Substantia nigra (tissue), 51 donors: ENCODE measurements at places on chromosomes 13 and 19.

DNA sequence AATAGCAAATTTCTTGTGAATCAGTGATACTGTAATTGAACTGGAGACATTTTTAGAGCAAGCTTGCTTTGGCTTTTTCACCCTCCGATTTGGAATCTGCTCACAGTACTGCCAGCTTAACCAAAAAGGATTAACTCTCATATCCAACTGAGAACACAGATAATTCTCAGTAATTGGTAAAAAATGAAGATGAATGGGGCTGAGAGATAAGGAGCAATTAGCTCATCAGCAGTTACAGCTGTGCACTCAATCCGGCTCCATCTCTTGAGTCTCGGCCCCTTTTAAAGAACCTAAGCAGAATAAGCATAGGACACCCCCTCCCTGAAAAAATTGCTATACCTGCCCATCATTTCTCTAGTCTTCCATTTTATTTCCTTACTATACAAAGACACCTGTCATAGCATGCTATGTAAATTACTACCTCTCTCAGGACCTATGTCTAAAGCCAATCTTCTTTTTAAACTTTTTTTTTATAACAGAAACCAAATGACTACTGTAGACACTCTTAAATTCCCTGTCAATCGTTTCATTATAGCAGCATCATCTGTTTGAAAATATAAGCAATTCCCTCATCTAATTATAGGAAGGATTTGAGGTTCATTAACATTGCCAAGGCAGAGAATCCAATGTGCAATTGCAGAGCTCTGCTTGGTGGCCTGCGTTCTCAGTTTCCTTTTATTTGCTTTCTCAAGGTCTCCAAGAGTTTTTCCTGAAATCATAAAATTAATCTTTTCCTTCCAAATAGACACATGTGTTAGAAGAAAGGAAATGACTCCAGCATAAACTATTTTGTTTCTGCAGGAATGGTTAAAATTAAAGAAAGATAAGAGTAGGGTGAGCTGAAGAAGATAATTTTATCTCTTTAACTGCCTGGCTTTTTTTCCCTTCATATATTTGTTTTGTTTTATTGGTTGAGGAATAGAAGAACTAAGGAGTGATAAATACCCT lies 242.1 kb downstream of the DACH1 start:
- no peak for DNase-seq

- DNase-seq, result no peak
Measured at GRCh38 chr13:70995338-70995737, 871.7 kb downstream of the DACH1 start.

- DNase-seq, result no peak
Measured at GRCh38 chr13:59673286-59673685, 490.4 kb downstream of the DIAPH3 start.

- no peak for DNase-seq
Measured at GRCh38 chr13:37107456-37107855, 2.0 kb upstream of the CSNK1A1L start.

- no peak for DNase-seq
Measured at GRCh38 chr19:42280815-42281145, 11.7 kb downstream of the CIC start.

DNA sequence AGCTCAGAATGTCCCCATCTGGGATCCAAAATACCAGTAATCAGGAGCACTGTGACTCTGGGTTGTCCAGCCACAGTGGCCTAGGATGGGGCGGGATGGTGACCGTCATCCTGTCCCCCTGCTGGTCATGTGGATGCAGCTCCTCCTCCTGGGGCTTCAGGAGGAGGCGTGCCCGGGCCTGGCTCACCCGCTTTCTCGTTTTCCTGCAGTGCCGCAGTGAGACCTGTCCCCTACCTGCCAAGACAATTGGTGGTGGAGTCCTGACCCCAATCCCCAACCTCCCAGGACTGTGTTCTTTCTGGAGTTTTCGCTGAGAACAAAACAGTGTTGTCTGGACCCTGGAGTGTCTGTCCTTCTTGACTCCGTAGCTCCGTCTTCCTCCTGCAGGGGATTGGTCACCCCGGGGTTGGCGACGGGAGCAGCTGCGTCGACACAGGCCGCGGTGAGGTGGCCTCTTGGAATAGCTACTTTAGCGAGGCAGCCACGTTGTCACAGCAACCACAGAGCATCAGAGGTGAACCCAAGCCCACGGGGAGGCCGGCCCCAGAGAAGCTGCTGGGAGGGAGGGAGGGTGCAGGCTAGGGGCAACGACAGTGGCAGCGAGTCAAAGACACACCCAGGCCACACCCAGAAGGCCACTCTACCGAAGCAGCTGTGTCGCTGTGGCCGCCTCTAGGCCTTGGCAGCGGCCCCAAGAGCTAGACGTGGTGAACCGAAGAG lies 10.2 kb upstream of the EMC10 start:
- DNase-seq, result peak; percentile 13

- DNase-seq, result no peak
Measured at GRCh38 chr13:83622422-83622784, 259.9 kb downstream of the SLITRK1 start.

DNA sequence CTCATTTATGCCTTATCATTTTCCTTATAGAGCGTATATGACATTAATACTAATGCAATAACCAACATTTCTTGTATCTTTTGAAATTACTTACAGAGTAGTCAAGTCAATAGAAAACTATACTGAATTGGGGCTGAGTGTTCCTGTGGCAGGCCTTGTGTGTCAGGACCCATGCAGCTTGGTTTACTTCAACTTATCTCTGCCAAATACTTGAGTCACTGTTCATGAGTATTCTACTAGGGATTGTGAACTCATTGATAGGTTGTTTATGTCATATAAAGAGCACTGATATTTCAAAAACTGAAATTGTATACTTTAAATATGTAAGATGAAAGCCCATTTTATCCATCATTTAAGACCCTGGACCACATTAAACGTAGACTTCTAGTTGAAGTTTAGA lies 688.6 kb upstream of the SLITRK1 start:
- no peak for DNase-seq

GRCh38 chr13:102687520-102687919 lies 7.3 kb downstream of the METTL21C start:
- DNase-seq, result no peak

- DNase-seq, result no peak
Measured at GRCh38 chr13:47976325-47976724, 24.7 kb downstream of the SUCLA2 start.

DNA sequence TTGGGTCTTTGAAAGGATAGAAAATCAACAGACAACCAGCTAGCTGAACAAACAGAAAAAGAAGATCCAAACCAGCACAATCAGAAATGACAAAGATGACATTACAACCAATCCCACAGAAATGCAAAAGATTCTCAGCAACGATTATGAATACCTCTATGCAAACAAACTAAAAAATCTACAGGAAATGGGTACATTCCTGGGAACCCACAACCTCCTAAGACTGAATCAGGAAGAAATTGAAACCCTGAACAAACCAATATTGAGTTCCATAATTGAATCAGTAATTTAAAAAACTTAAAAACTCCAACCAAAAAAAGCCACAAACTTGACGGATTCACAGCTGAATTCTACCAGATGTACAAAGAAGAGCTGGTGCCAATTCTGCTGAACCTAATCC lies 20.9 kb upstream of the C1QTNF9B start:
- DNase-seq, result no peak

GRCh38 chr13:19329365-19329764 lies 147.7 kb upstream of the TUBA3C start:
- no peak for DNase-seq

- peak; percentile 76 for DNase-seq
Measured at GRCh38 chr19:36973021-36973843, 57.1 kb downstream of the ZNF568 start.

- peak; percentile 46 for DNase-seq
Measured at GRCh38 chr19:58059671-58060078, 593 bp downstream of the ZNF135 start.

- no peak for DNase-seq
Measured at GRCh38 chr13:60175571-60175970, 11.8 kb upstream of the DIAPH3 start.

DNA sequence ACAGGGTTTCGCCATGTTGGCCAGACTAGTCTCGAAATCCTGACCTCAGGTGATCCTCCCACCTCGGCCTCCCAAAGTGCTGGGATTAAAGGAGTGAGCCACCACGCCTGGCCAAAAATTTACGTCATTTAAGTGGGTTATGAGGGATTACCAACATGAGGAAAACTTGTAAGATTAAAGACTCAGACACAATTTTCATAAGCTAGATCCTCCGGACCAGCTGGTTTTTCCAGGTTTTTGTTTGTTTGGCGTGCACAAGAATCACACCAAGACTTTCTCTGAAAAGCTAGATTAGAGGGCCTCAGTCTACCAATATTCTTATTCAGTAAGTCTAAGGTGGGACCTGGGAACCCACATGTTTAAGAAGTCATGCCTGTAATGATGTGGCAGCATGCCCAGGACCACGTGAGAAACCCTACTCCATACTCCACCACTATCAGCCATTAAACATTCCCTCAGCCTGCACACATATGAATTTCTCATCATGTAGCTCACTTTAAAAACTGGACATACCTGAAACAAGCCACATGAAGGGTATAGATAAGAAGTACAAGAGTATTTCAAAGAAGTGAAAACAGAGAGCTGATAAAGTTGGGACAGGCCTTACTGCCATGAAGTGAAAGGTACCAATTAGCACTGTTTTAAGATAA lies 25.7 kb downstream of the DIAPH3 start:
- no peak for DNase-seq

- no peak for DNase-seq
Measured at GRCh38 chr13:112333756-112334543, 42.2 kb upstream of the SPACA7 start.

GRCh38 chr13:27920677-27921420 lies 1.0 kb downstream of the PDX1 start:
- no peak for DNase-seq

DNA sequence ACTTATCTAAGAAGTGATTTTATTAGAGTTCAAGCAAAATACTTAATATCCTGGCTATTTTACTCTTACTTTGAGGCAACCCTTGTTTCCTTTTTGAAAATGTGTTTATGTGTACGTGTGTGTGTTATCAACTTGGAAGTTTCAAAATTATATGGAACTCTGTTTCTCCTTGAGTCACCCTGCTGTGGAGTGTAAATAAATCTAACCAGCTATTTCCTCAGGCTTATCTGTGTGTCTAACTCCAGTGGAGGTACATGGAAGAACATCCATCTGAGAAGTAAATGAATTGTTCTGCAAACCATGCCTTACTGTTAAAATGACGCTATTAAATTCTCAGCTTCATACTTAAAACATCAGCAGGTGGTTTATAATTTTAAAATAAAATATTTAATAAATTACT lies 583.4 kb upstream of the SLITRK5 start:
- DNase-seq, result no peak

DNA sequence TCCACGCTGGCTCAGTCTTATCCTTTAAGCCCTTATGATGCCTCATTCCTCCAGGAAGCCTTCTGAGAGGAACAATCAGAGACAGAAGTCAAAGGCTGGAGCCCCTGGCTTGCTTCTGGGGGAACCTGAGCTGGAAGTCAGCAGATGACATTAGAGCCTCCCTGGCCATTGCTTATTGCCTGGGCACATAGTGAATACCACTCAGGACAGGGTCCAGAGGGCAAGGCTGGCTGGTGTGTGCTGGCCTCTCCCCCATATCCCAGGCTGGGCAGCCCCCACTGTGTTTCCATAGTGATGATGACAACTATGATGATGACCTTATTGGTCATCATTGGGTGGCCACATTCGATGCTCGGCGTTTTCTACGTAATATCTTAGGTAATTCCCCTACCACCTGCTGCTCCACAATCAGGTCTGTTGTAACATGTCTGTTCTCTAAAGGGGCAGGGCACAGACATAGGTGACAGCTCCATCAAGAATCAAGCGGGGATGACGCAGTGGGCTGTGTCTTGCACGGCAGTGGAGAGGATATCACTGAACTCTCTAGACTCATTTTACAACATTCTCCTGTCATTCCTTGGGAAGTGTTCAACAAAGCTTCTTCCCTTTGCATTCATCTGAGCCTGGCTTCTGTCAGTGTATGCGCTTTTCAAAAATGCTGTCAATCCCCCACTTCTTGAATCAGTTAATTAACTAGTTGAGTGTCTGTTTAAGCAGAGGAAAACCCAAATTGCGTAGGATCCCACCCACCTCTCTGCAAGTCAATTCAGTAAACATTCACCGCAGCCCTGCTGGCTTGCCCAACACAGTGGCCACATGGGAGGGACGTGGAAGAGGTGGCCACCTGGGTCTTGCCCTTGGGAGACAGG lies 89.4 kb upstream of the TSHZ3 start:
- no peak for DNase-seq

GRCh38 chr13:22198641-22199217 lies 527.9 kb downstream of the FGF9 start:
- no peak for DNase-seq

GRCh38 chr13:40094056-40094455 lies 438.6 kb downstream of the COG6 start:
- DNase-seq, result no peak

- DNase-seq, result no peak
Measured at GRCh38 chr13:50428183-50428877, 413.1 kb downstream of the KCNRG start.

GRCh38 chr13:50993934-50994333 lies 84.3 kb downstream of the RNASEH2B start:
- no peak for DNase-seq

GRCh38 chr13:91946498-91947070 lies 548.2 kb downstream of the GPC5 start:
- DNase-seq, result no peak

DNA sequence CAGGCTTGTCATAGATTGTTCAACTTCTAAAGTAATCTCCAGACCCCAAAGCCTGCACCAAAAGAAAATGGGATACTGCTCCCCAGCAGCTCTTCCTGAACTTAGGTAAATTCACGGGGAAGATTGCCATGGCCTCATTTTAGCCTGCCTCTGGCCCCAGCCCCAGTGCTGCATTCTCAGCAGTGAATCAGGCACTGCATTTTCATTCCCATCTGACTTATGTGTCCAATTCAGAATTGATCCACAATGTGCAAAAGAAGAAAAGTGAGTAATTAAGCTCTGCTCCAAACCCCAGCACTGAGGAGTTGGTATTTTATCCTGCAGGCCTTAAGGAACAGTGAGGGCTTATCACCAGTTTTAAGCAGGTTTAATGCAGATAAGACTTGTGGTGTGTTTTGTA lies 176.4 kb downstream of the KCTD12 start:
- DNase-seq, result no peak

- DNase-seq, result no peak
Measured at GRCh38 chr13:97932647-97933046, 20.8 kb upstream of the IPO5 start.

DNA sequence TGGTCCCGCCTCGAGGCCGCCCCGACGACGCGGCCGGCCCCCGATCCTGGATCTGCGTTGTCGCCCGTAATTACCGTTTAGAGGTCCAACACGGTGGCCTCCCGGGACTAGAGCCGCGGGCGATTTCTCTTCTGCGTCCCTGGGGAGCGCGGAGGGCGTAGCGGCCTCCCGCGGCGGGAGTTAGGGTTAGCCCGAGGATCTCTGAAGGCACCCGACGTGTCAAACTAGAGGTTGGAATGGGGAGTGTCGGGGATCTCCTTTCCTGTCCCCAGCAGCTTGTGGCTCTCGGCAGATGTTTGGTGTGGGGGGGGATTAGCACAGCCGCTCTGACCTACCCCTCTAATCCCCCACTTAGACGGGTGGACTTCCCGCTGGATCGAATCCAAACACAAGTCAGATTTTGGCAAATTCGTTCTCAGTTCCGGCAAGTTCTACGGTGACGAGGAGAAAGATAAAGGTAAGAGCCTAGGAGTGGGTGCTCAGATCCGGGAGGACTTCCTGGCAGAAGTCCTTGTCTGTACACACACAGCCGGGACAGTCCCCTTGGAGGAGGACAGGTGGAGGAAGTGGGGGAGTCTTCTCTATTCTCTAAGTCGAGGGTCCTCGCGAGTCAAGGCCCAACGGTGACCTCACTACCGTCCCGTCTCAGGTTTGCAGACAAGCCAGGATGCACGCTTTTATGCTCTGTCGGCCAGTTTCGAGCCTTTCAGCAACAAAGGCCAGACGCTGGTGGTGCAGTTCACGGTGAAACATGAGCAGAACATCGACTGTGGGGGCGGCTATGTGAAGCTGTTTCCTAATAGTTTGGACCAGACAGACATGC lies 581 bp downstream of the CALR start:
- DNase-seq, result no peak
